ENCODE measurements at places on chromosomes 12 and 14.

- no peak for DNase-seq
Observed at GRCh38 chr14:86625637-86626036, 1095.7 kb downstream of the FLRT2 start.

DNA sequence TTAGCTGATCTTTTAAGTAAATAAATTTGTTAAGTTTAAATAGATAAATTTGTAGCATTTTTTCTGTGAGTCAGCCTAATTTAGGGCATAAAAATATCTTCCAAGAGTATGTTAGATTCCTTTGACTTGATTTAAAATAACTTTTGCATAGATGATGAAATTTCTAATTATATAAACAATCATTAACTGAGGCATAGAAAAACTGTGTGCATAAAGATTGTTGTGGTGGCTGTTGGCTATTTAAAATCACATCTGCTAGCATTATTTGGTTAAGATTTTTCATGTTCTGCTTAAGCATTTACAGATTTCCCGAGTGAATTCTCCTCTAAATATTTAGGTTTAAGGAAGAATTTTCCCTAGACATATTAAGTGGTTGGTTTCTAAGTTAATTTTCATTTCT lies 223.2 kb downstream of the FSCB start:
- no peak for DNase-seq

GRCh38 chr14:30938617-30939016 lies 64.3 kb downstream of the COCH start:
- no peak for DNase-seq

- no peak for DNase-seq
Observed at GRCh38 chr12:45977620-45978019, 12.8 kb downstream of the SCAF11 start.

GRCh38 chr12:68462803-68463202 lies 130.6 kb upstream of the MDM1 start:
- DNase-seq, result no peak

- no peak for DNase-seq
Observed at GRCh38 chr12:21801522-21802288, 27.2 kb upstream of the KCNJ8 start.

DNA sequence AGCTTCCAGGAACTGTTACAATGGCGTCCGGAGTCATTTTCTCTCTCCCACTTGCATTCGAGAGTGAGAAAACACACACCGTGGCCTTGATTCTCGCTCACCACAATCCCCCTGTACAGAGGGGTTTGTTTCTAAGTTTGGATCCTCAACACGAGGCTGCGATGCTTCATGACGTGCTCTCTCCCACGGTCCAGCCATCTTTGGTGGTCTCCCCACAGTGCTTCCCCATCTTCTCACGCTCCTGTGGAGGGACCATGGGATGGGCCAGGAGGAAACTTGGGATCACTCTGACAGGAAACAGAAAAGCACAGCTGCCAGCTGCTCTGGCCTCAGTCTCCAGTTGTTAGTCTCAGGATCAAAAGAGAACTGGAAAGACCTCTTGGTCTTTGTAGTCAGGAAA lies 28.1 kb downstream of the OR10P1 start:
- no peak for DNase-seq

All from stimulated activated CD8-positive, alpha-beta memory T cell treated with anti-CD3 and anti-CD28 coated beads, Interleukin-4, amount 100 ng/mL, for 1 hour (primary cell).